NCI-H187 (cell line): ENCODE measurements at places on chromosomes 2 and 18.

DNA sequence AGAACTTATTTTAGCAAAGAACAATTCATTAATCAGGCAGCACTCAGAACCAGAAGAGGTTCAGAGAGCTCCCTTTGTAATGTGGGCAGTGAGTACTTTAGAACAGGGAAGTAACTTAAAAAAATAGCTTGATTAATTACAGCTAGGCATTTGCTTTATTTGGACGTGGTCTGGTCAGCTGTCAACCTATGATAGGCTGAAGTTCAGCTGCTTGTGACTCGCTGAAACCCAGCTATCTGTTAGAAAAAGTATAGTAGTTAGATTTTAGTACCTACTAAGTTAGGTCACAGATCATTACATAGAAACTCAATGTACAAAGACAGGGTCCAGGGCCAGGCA is 40.0 kb downstream of the PKDCC start:
- no peak for DNase-seq

- DNase-seq = no peak
Observed at GRCh38 chr18:21980744-21981143, 188.6 kb upstream of the GATA6 start.

- DNase-seq = no peak
Observed at GRCh38 chr2:3278521-3279218, 98.9 kb downstream of the EIPR1 start.

GRCh38 chr2:102622646-102623045 is 3.3 kb downstream of the SLC9A2 start:
- no peak for DNase-seq

DNA sequence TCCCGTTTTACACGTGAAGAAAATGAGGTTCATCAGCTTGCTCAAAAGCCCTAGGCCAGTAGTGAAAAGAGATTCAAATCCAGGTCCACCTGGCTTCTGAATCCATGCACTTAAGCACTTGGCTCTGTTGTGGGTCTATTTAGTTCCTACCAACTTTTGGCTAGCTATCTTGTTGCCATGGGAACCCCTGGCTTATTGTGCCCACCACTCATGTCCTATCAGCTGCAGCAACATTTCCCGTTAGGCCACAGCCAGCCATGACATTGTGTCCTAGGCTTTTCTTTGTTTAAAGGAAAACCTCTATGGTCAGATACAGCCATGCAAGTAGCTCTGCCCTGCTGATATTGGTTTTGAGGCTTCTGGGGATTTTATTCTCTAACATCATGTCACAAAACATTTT is 49.8 kb downstream of the PLEK start:
- no peak for DNase-seq

GRCh38 chr2:222311978-222312738 is 13.4 kb upstream of the PAX3 start:
- no peak for DNase-seq

DNA sequence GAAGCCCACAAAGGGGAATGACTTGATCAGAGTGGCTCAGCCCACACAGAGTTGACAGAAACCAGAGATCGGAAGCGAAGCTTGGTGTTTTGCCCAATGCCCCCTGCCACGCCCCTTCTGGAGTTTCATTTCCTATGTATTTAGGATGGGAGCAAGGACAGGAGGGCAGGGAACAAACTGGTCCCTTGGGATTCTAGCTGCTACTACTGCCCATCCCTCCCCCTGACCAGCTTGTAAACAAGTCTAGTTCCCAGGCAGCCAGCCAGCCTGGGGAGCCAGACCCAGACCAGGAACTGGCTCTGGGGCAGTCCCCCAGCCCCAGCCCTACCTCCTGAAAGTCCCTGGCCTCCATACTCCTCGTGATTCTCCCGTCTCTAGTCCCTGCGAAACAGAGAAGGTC is 8.3 kb downstream of the WNT6 start:
- DNase-seq = no peak

- no peak for DNase-seq
Observed at GRCh38 chr2:163563336-163563735, 172.5 kb downstream of the FIGN start.

DNA sequence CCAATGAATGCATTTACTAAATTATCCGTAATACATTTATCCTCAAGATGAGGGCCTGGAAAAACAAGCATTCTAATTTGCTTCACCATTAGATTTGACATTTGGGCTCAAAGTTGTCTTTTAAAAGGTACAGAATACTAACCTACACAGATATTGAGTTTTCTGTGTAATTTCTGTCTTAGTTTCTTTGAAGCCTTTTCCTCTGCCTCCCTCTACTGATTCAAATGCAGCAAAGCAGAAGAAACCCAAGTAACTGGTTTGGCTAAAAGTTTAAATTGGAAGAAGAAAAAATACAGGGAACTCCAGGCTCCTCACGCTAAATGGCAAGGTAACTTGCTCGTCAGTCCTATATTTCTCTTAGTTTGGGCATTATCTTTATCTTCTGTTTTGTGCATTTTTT is 53.3 kb upstream of the SLC5A7 start:
- no peak for DNase-seq

- no peak for DNase-seq
Observed at GRCh38 chr18:56488739-56489138, 149.7 kb downstream of the TXNL1 start.

GRCh38 chr2:46230677-46231425 is 66.4 kb upstream of the EPAS1 start:
- DNase-seq = no peak

GRCh38 chr2:196935432-196935831 is 8.9 kb upstream of the PGAP1 start:
- no peak for DNase-seq

- DNase-seq = no peak
Observed at GRCh38 chr2:73107211-73107926, 5.4 kb downstream of the RAB11FIP5 start.

GRCh38 chr2:238667008-238667407 is 180.9 kb upstream of the TWIST2 start:
- no peak for DNase-seq

- DNase-seq = no peak
Observed at GRCh38 chr2:7394195-7394594, 477.0 kb downstream of the RNF144A start.

- peak; percentile 58 for DNase-seq
Observed at GRCh38 chr2:25339791-25340180, 1.9 kb downstream of the DNMT3A start.

DNA sequence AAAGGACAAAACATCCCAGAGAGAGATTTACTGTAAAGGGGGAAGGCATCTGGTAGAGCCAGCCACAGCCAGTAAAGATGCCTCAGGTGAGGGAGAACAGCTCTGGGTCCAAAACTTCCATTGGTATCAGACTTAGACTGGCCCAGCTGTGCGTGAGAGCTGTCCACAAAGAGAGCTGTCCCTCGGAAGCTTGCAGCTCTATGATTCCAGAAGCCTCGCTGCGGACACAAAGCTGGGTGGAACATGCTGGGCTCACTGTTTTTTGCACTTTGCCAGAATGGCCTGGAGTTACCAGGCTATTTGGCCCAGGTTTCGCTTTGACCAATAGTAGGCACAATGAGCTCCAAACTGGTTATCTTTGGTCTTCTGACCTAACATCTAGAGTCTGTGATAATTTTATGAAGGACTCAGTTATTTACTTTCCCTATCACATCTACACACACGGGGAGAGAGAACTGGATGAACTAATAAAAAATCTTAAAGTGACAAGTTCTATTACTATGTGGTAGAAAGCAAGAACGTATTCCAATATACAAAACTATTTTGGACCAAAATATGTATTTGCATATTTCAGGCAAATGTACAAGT is 101.9 kb downstream of the DNER start:
- no peak for DNase-seq

- DNase-seq = no peak
Observed at GRCh38 chr2:197674591-197674990, 796 bp downstream of the RFTN2 start.

- DNase-seq = no peak
Observed at GRCh38 chr2:127576433-127577207, 41.1 kb downstream of the MYO7B start.

- no peak for DNase-seq
Observed at GRCh38 chr2:234981197-234982095, 29.6 kb downstream of the SH3BP4 start.

DNA sequence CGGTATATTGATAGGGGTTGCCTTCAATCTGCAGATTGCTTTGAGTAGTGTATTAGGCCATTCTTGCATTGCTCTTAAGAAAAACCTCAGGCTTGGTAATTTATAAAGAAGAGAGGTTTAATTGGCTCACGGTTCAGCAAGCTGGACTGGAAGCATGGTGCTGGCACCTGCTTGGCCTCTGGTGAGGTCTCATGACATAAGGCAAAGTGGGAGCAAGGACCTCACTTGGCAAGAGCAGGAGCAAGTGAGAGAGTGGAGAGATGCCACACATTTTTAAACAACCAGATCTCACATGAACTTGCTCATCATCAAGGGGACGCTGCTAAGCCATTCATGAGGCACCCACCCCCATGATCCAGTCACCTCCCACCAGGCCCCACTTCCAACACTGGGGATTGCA is 4.9 kb downstream of the MAP3K2 start:
- DNase-seq = no peak

DNA sequence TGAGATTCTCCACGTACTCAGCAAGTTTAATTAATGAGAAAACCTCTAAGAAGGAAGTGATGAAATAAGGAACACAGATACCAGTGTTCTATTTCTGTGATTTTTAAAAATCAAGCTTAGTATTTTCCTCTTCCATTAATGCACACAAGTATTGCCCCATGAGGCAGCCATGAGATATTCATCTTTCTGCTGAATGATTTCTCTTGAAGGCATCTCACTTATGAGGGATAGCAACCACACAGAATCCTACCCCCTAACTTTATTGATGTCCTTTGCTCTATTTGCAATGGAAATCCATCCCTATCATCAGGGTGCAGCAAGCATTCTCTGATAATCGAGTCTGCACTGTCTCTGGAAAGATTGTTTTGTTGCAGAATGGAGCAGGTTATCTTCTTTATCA is 244.1 kb upstream of the NRP2 start:
- no peak for DNase-seq

GRCh38 chr2:233363744-233364235 is 9.5 kb downstream of the DGKD start:
- no peak for DNase-seq

- no peak for DNase-seq
Observed at GRCh38 chr2:204860274-204860673, 315.0 kb downstream of the PARD3B start.

DNA sequence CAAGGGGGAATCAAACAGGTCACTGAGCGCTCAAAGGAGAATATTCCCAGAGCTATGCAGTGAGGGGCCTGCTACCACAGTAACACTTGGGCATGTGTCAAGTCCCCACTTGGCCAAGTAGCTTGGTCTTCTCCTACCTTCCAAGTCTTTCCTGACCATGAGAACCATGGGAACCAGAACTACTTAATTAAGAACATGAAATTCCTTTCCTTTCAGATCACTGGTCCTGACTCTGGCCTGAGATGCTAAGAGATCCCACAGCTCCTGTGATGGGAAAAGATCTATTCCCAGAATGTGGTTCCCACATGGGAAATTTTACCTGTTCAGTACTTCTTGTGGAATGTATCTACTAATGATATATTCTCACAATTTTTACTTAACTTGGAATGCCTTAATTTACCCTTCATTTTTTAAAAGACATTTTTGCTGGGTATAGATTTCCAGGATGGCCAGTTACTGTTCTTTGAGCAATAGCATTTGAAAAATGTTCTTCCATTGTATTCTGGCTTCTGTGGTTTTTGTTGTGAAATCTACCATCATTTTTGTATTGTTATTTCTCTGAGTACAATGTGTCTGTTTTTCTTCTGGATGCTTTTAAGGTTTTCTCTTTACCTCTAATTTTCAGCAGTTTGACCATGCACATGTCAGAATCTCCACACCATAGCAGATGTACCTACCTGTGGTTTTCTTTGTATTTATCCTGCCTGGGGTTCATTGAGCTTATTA is 37.9 kb downstream of the KCNIP3 start:
- no peak for DNase-seq

- DNase-seq = no peak
Observed at GRCh38 chr2:157415591-157416101, 28.2 kb downstream of the CYTIP start.

DNA sequence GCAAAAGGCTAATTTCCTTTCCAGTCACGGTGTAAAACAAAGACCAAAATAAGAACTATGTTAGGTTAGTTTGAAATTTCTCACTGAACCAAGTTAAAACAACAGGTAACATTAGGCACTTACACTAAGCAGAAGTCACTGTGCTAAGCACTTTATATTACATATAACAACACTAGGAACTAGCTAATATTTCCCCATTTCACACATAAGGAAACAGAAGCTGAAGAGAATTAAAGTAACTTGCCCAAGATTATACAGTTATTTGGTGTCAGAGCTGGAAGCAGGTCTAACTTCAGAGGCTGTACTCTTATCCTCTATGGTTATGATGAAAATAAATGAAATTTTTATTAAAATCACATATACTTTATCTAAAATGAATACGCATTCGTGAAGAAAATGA is 5.9 kb downstream of the ITSN2 start:
- DNase-seq = no peak

DNA sequence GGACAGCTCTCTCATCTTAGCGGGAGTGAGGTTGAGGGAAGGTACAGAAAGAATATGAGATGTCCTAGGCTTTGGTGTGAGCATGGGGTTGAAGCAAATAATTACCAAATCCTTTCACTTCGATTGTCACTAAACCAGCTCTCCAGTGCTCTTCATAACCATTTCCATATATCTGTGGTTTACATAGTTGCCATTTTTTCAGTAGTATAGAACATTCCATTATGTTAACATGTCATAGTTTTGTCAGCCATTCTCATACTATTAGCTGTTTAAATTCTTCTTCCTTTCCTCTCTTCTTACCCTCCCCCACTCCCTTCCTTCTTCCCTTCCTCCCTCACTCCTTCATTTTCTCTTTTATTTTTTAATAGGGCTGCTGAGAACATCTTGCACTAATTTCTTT is 205.9 kb downstream of the BABAM2 start:
- no peak for DNase-seq

DNA sequence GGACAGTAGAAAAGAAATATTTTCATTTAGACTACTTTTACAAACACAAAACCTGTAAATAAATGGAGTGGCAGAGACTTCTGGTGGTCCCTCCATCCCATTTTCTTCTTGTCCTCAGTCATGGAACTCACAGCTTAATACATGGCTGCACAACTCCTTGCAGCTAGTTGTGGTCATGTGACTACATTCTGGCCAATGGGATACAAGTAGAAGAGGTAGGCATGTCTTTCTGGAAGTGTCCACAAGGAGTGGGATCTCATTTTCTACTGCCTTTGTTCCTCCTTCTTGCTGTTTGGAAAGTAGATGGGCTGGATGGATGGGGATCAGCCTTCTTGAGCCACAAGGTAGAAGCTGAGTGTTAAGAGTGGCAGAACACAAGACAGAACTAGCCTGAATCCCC is 555.8 kb downstream of the SATB2 start:
- no peak for DNase-seq

DNA sequence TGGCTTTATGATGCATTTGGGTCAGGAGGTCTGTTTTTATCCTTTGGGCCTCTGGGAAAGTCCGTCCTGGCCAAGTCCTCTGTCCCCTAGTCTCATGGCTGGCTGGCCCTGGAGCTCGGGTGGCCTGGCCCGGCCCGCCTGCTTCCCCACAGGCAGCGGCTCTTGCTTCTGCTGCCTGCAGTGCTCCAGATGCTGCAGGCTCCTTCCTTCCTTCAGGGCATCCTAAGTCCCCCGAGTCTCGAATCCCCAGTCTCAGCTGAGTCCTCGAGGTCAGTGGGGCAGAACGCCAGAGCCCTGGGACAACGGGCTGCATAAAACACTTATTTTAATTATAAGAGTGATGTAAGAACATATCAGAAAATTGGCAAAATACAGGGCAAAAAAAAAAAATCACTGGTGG is 71.2 kb downstream of the HPCAL1 start:
- no peak for DNase-seq
